Activated CD8-positive, alpha-beta memory T cell treated with anti-CD3 and anti-CD28 coated beads for 24 hours (primary cell): ENCODE measurements at places on chromosomes 12 and 14.

DNA sequence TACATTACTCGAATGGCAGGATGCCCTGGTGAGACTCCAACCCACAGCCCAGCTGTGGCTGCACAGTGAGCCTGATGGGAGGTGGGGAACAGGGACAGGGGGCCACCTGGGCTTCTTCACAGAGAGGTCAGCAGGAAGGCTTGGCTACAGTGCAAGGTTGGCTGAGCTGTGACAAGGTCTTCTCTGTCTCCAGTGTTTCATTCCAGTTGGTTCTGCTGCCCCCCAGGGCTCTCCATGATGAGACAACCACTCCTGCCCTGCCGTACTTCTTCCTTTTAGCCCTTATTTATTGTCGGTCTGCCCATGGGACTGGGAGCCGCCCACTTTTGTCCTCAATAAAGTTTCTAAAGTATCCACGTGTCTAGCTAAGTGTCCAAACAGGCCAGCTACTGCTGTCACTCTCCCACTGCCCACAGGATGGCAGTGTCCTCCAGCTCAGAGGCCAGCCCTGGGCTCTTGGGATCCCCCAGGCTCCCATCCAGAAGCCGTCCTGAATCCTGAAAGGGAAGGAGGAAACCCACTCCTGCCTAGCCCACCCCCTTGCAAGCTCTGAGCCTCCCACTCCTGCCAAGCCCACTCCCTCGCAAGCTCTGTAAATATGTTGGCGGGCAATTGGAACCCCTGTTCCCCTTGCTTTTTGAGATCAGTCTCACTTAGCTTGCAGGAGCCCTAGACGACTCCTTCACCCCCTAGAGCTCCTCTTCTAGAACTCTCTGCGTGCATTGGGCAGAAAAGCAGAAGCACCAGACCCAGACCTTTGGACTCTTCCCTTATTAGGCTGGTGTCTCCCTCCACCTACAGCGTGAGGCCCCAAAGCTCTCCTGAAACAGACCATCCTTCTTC, 5.4 kb downstream of the C1QL4 start:
- no peak for DNase-seq

- DNase-seq: no peak
These were observed 9.6 kb downstream of the BAG5 start for GRCh38 chr14:103552846-103553210.

DNA sequence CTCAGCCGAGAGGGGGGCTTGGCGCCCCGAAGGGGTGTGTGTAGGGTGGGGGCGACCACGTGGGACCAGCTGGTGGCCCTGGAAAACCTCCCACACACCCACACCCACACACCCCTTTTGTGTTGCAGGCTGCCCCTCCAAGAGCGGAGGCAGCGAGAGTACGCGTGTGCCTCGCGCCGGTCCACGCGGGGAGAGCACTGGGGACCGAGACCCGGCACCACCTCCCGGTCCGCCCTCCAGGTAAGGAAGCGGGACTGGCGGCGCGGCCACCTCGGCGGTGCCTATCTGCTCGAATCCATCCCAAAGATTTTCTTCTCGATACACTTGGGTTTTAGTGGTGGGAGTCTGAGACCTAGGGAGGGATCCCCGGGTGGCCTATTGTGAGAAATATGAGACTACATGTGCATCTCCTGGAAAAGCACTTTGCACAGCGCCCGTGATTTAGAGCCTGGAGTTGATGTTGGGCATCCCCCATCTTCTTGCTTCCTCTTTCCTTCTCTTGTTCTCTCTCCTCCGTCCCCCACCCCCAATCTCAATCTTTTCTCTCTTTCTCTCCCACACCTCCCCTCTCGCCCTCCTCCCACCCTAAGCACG, 393 bp downstream of the SYT1 start:
- no peak for DNase-seq

DNA sequence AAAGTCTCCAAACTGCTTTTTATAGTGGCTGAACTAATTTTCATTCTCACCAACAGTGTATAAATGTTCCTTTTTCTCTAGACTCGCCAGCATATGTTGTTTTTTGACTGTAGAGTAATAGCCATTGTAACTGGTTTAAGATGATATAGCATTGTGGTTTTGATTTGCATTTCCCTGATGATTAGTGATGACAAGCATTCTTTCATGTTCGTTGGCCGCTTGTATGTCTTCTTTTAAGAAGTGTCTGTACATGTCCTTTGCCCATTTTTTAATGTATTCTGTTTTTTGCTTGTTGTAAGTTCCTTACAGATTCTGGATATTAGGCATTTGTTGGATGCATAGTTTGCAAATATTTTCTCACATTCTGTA, 404.9 kb downstream of the FLRT2 start:
- no peak for DNase-seq

DNA sequence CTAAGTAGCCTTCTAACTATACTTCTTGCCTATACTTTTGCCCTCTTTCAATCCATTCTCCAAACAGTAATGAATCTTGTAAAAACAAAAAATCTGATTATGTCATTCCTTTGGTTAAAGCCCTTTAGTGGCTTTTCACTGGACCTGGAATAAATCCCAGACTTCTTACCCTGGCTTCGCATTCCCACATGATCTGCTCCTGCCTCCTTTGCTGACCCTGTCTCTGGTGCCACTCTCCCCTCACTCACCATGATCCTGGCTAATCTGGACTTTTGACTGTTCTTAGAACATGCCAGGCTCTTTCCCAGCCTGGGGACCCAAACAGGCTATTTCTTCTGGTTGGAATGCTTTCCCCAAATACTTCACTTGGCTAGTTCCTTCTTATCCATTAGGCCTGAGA, 7.9 kb downstream of the MIA2 start:
- DNase-seq: no peak

DNA sequence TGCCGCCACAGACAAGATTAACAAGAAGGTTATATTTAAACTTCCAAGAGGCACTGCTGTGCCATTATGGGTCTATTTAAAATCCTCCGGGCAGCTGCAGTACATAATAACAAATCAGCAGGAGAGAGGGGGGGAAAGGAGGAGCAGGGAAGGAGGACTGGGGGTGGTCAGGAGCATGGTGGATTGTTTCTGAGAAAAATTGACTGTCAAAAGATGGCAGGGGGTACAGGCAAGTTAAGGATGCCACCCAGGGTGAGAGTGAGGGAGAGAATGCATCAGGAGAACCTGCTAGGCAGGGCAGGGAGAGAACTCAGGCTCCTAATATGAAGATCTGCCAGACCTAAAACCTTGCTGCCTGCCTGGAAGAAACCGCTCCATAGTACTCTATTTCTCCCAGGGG, 181.8 kb downstream of the GRIN2B start:
- no peak for DNase-seq

- DNase-seq: no peak
These were observed 104.7 kb downstream of the ZNF664 start for GRCh38 chr12:124077701-124078100.

GRCh38 chr14:28407031-28407825, 359.4 kb upstream of the FOXG1 start:
- no peak for DNase-seq

- no peak for DNase-seq
These were observed 37.3 kb upstream of the FERMT2 start for GRCh38 chr14:52988139-52988538.
